ENCODE measurements at places on chromosomes 16 and 17.
A peak's percentile ranks its signal among the peaks of the same experiment; 100 is the strongest.

DNA sequence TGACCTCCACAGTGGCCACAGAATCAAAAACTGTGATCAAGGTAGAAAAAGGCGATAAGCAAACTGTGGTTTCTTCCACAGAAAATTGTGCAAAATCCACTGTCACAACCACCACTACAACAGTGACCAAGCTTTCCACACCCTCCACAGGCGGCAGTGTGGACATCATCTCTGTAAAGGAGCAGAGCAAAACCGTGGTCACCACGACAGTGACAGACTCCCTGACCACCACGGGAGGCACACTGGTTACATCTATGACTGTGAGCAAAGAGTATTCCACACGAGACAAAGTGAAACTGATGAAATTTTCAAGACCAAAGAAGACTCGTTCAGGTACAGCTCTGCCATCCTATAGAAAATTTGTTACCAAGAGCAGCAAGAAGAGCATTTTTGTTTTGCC lies 83.6 kb downstream of the C17orf58 start:
- no peak for DNase-seq

- no peak for DNase-seq
Measured at GRCh38 chr17:1934901-1935300, 90.2 kb downstream of the RTN4RL1 start.

DNA sequence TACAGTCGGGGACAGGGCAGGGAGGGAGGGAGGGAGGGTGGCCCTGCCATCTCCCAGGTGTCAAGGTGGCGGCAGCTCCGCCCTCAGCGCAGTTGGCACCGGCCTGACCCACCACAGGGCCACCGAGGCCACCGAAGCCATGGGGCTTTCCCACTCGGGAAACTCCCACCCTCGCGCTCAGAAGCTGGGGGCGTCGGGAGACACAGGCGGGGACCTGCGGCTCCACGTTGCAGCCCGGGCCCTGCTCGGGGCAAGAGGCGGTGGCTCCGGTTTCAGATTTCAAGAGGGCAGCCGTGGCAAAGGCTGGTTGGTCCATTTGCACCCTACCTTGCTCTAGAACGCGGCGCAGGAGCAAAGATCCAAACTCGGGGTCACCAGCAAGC lies 544 bp downstream of the CYB561 start:
- DNase-seq: peak; percentile 68

DNA sequence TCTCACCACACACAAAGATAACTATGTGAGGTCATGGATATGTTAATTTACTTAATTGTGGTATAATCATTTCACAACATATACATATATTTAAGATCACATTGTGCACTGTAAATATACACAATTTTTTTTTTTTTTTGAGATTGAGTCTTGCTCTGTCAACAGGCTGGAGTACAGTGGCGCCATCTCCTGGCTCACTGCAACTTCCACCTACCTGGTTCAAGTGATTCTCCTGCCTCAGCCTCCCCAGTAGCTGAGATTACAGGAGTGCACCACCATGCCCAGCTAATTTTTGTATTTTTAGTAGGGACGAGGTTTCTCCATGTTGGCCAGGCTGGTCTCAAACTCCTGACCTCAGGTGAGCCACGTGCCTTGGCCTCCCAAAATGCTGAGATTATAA lies 11.5 kb upstream of the PRSS54 start:
- peak; percentile 34 for DNase-seq

DNA sequence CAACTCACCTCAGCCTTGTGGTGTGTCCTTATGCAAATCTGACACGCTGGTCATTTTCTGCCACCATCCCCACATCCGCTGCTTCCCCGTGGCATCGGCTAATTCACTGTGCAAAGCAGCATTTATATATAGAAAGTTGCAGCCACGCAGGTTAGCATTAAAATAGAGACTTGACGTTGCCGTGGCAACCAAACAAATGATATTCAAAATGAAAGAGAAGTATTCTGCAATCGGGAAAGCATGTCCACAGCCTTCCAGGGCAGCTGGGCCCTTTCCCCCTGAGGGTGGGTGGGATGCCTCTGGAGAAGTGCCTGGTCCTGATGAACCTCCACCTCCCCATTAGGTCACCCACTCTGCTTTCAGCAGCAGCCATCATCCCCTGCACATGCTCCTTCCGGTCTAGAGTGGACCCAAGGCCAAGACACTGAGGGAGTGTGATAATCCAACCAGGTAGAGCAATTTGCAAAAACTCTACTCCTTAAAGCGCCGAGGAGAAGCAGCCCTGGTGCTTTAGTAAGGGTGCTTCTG lies 138.7 kb downstream of the GAS7 start:
- DNase-seq: no peak

DNA sequence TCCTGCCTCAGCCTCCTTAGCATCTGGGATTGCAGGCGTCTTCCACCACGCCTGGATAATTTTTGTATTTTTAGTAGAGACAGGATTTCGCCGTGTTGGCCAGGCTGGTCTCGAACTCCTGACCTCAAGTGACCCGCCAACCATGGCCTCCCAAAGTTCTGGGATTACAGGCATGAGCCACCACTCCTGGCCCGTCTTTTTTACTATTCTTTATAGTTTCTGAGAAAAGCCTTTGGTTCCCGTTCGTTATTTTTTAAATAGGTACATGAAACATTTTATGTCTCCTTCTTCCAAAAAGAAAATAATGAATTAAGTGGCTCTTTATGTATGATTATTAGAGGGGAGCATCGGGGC lies 570 bp upstream of the BCO1 start:
- DNase-seq: no peak

DNA sequence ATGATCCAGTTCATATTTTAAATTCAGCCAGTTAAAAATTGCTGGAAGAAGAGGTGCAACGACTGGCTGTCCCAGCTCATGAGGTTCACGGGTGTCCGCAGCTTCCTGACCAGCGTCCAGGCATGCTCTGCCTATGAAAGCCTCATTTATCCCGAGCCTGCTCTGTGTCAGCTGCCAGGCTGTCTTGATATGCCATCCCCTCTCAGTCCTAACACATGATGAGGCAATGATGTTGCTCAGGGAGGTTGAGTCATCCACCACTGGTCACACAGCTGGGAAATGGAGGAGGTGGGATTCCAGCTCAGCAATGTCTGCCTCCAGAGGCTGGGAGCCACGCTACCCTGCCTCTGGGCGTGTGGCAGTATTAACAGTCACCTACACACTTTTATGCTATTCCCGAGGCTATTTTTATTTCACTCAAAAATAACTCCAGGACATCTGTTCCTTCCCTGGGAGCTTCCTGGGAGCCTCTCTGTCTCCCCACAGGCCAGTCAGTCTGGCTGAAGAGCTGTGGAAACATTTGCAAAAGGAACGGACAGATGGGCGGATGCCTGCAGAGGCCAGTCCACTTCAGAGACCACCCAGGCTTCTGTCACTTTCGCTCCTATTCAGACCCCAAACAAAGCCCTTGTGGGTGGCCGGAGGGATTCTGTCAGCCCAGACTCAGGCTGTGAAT lies 22.5 kb downstream of the RAB11FIP4 start:
- DNase-seq: no peak

- no peak for DNase-seq
Measured at GRCh38 chr17:82386881-82387704, 15.5 kb downstream of the UTS2R start.

DNA sequence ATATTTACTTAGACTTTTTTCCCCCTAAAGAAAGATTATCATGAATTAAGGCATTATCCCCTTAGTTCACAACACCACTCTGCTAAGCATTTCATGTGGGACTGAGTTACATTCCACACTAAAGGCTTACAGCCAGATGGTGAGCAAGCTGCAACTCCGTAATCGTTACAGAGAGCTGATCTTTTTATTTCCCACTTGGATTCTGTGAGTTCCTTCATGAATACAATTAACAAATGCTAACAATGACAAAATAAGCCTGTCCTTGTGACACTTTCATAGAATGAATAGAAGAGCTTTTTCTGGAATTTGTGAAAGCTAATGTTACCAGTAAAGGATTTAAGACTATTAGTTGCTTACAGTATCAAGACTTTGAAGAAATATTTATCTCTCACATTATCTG lies 8.7 kb downstream of the OGFOD1 start:
- DNase-seq: no peak

DNA sequence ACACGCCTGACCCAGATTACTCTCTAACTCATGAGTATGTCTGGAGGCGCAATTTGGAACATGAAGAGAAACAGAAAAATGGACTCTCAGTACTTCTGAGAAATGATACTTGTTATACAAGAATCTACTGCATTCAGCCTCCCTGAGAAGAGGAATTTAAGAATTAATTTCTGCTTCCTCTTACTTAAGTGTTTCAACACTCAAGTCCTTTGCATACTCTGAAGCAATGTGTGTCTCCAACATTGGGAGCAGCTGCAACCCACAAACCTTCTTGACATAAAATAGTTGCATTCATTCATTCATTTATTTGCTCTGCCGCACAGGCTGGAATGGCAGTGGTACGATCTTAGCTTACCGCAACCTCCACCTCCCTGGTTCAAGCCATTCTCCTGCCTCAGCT lies 199.8 kb downstream of the NPIPA7 start:
- no peak for DNase-seq

- DNase-seq: no peak
Measured at GRCh38 chr17:64273006-64273405, 9.9 kb upstream of the TEX2 start.

GRCh38 chr17:64073771-64074703 lies 53.6 kb upstream of the ICAM2 start:
- no peak for DNase-seq

- DNase-seq: peak; percentile 74
Measured at GRCh38 chr17:74368341-74369081, 1.2 kb downstream of the GPR142 start.

- DNase-seq: no peak
Measured at GRCh38 chr17:44083250-44083849, 12.8 kb downstream of the G6PC3 start.

DNA sequence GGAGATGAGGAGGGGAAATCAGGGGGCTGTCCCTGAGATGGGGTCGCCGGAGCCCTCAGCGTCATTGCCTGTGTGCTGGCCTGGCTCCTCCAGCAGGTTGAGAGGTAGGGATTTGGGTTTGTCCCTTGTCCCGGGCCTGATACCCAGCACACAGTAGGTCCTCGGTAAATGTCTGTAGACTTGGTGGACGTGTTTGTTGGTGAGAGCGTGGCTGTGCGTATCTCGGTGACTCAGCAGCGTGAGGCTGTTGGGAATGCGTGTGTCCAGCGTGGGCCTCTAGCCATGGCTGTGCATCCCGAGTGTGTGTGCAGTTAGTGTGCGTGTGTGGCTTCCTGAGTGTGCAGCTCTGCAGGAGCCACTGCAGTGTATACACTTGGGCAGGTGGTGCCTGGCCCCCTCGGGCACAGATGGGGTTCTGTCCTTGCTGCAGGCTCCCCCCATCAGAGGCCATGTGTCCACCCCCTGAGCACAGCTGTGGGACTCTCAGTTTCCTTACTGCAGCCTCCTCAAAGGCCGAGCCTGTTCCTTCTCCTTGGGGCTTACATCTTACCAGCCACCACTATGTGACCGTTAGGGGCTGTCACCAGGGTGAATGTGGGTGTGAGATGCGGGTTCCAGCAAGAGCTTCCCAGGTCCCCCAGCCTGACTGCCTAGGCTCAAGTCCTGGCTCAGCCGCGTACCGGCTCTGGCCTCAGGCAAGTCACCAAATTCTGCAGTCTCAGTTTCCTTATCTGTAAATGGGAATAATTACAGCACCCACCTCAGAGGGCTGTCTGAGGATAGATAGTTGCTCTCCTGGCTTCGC lies 5.7 kb downstream of the NECAB2 start:
- DNase-seq: no peak

DNA sequence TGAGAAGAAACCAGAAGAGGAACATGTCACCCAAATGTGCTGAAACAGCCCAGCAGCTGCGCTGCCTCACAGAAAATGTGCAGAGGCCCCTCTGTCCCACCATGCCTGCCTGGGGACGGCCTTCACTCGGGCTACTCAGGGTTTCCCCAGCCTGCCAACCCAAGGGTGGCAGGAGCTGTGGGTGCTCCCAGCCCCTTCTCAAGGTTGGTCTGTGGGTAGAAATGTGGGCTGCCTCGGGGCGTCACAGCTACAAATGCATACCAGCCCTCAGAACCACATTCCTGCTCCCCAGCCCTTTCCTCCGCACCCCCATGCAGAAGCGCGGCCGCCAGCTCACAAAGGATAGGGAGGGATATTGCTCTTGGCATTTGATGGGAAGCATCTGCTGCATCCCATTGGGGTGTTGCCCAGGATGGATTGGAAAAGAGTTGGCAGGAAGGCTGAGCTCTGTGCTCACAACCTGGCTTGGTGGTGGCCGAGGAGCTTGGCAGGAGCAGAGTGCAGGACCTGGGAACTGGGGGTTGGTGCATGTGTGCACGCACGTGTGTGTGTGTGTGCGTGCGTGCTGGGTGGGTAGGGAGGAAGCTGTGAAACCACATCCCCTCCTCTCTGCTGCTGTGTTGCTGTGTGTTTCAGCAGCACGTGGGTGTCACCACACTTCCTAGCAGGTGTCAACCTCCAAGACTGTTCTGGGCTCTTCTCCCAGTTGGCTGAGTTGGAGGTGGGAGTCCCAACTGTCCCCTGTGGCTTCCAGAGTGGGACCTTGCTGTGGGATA lies 304.4 kb downstream of the SEC14L1 start:
- DNase-seq: peak; percentile 71

DNA sequence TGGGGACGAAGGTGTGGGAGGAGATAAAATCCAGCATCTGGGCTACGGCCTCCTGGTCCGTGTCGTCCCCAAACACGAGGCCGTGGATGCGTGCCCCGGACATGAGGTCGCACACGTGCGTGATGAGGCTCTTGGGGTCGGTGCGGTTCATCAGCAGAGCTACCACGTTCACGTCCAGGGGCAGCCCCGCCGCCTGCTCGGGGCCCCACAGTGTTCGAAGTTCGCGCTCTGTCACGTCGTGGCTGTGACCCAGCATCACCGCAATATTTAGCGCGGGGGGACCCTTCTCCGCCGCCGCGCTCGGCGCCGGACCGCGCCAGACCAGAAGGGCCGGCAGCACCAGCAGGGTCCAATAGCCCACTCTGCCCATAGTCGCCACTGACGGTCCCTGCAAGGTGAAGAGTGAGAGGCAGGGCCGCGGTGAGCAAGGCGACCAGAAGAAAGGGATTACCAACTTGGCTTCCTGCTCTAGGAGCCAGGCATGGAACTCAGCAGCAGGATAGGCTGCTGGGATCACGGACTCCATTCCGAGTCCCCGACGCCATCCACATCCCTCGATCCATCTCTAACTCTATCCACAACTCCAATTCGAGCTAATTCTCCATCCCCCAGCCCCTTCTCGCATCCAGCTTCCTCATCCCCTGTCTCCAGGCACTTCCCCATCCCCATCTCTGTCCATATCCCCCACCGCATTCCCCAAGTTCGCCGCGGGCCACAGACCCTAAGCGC lies 2.0 kb downstream of the GRIN2A start:
- DNase-seq: no peak

- peak; percentile 64 for DNase-seq
Measured at GRCh38 chr17:44865231-44865660, 17.6 kb downstream of the HIGD1B start.

- no peak for DNase-seq
Measured at GRCh38 chr17:49776551-49777300, 11.8 kb upstream of the KAT7 start.
